ENCODE measurements at places on chromosomes 2 and 18. TPM values are rescaled to one million over a fixed set of nuclear protein-coding genes. Genes with fewer than 3 reads are reported as not detected.

Gene VIL1
- 20.6 TPM for polyA plus RNA-seq

Gene ANKRD30BL
- polyA plus RNA-seq, result 0.79 TPM

Gene TEX44
- polyA plus RNA-seq, result not detected

Gene POTEC
- 0.03 TPM for polyA plus RNA-seq

Gene ST8SIA3
- 0.05 TPM for polyA plus RNA-seq

Gene DSG1
- polyA plus RNA-seq, result 0.08 TPM

Gene ITM2C
- 848 TPM for polyA plus RNA-seq

GRCh38 chr2:95264624-95265023 lies 9.6 kb upstream of the PROM2 start:
- DNase-seq, result no peak

GRCh38 chr2:111062417-111062816 lies 58.3 kb upstream of the BCL2L11 start:
- no peak for DNase-seq

- DNase-seq, result no peak
These were observed 954.1 kb downstream of the DPP10 start for GRCh38 chr2:115396579-115396978.

- no peak for DNase-seq
These were observed 81.5 kb upstream of the ODC1 start for GRCh38 chr2:10529611-10530010.

GRCh38 chr2:191230174-191230573 lies 15.0 kb upstream of the MYO1B start:
- no peak for DNase-seq

DNA sequence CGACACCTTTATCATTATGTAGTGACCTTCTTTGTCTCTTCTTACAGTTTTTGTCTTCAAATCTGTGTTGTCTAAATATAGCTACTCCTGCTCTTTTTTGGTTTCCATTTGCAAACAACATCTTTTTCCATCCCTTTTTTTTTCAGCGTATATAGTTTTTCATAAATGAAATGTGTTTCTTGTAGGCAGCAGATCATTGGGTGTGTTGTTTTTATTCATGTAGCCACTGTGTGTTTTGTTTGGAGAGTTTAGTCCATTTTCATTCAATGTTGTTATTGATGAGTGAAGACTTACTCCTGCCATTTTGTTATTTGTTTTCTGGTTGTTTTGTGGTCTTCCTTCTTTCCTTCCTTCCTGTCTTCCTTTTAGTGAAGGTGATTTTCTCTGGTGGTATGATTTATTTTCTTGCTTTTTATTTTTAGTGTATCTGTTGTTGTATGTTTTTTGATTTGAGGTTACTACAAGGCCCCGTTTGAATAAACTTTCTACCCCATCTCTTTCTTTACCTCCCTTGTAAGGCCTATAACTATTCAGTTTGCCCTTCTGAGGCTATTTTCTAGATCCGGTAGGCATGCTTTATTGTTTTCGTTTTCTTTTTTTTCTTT lies 81.4 kb downstream of the FAM117B start:
- DNase-seq, result no peak

- no peak for DNase-seq
These were observed 144.7 kb downstream of the ZNF516 start for GRCh38 chr18:76350134-76351025.

GRCh38 chr2:131056204-131056931 lies 36.9 kb downstream of the FAM168B start:
- DNase-seq, result no peak

GRCh38 chr2:238149841-238150572 lies 8.8 kb upstream of the ERFE start:
- DNase-seq, result no peak

DNA sequence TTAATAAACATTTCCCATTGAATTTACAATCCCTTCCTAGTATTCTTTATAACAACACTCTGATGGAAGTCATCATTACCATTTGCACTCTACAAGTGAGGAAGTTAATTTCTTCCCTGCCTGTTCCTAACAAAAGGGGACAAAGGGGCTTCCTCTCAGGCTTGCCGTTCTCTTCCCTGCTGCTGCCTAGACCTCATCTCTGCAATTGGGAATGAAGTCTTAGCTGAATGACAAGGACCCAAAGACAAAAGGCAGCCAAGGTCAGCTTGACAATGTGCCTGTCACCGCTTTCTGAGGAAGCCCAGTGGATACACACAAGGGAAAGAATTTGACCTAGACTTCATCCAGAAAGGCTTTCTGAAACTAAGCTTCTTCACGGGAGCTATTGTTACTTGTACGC lies 416.4 kb downstream of the CMPK2 start:
- DNase-seq, result no peak

DNA sequence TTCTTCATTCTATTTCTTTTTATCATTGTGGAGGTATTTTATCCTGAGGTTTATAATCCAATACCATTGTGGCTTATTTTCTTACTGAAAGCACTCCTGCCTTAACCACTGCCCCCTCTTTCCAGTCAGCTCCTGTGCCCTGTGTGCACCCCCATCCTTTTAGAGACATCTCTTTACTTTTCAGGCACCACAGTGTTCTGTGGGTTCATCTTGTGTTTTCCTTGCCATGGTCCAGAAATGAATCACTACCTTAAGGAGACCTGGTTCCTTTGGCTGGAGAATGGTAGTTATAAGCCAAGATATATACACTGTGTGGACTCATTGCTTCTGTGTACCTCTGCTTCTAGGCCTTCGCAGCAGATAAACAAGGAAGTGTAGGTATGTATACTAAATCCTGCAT lies 278.3 kb downstream of the PTGR3 start:
- DNase-seq, result no peak

DNA sequence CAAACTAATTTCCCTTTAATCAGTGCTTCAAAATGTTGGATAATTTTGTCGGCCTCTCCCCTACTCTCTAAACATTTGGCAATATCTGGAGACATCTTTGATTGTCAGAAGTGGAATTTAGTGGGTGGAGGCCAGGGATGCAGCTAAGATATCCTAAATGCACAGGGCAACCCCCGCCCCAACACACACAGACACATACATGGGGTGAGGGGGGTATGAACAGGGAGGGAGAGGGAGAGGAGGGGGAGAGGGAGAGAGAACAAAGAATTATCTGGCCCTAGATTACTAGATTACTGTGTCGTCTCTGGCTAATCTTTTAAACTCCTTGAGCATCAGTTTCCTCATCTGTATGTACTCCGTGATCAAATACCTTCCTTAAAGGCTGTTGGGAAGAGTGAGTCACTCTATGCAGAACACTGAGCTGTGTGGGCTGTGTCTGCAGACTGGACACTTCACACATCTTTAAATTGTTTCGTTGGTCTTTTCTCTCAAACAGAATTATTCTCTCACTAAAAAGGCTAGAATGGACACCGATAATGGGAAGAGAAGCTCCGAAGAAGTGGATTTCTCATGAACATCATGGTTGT lies 2.9 kb downstream of the RNF149 start:
- no peak for DNase-seq

GRCh38 chr18:33115917-33116316 lies 324.6 kb downstream of the CCDC178 start:
- DNase-seq, result no peak

- DNase-seq, result no peak
These were observed 65.6 kb upstream of the TXNDC2 start for GRCh38 chr18:9820127-9820526.

- peak; percentile 18 for DNase-seq
These were observed 160.4 kb upstream of the PID1 start for GRCh38 chr2:229431327-229431954.

- no peak for DNase-seq
These were observed 108.4 kb upstream of the LMAN1 start for GRCh38 chr18:59467497-59467896.

- no peak for DNase-seq
These were observed 6.0 kb upstream of the NFATC1 start for GRCh38 chr18:79389689-79390088.

DNA sequence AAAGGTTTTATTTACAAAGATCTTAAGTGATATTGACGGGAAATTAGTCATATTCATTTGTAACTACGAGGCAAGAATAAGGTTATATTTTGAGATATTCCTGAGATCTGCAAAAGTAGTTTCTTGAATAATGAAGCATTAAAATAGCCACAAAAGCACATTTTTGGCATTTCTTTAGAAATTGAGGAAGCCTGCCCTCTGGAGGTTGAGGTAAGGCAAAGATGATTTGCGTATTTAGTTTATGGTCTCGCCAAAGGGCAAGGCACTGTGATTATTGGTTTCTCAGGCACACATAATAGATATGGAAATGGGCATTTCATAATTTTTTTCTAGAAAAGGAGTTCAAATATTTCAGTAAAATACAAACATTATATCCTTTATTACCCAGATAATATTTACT lies 143.7 kb upstream of the RPRM start:
- no peak for DNase-seq

GRCh38 chr2:28413152-28413898 lies 20.7 kb downstream of the FOSL2 start:
- no peak for DNase-seq

DNA sequence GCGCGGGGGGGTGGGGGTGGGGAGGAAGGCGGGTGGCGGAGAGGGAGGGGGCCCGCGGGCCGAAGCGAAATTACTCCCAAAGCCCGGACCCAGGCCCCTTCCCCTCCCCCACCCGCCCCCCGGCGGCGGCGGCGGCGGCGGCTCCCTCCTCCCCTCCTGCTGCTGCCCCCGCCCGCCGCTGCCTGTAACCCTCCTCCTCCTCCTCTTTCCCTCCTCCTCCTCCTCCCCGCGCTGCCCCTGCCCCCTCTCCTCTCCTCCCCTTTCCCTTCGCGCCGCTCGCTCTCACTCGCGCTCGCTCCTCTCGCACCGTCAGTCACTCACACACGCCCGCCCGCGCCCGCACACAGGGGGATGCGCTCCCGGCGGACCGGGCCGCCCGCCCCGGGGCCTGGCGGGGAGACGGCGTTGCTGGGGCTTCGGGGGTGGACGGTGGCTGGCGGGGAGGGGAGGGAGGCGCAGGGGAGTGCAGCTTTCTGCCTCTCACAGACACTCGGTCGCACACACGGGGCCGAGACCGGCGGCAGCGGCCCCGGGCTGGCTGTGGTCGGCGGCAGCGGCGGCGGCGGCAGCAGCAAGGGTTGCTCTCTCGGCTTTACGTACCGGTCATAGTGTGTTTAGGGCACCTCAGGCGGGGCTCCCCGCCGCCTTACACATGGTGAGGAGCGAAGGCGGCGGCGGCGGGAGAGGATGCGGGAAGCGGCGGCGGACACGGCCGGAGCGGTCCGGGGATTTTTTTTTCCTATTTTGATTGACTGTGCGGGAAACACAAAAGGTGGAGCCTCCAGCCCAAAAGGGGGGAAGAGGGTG lies 405 bp downstream of the SP3 start:
- peak; percentile 52 for DNase-seq

- no peak for DNase-seq
These were observed 52.4 kb downstream of the FAM168B start for GRCh38 chr2:131040661-131041401.

All from left renal cortex interstitium (tissue), 4 donors.